ENCODE measurements at places on chromosomes 4 and X.

DNA sequence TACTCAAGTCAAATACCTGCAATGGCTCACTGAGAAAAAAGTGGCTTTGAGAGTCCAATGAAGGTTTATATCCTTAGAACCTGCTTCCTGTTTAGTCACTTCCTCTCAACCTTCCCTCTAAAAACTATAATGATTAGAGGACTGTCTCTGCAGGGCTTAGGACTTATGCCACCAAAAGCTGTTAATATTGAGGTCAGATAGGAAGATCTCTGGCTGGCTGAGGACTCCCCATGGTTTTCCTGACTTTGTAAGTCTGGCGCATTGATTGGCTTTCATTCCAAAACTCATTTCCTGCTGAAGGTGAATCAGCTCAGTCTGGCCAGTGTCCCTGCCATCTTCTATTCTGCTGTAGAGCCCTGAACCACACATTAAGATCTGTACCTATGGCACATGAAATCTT lies 140.9 kb upstream of the ANK2 start:
- DNase-seq = no peak

DNA sequence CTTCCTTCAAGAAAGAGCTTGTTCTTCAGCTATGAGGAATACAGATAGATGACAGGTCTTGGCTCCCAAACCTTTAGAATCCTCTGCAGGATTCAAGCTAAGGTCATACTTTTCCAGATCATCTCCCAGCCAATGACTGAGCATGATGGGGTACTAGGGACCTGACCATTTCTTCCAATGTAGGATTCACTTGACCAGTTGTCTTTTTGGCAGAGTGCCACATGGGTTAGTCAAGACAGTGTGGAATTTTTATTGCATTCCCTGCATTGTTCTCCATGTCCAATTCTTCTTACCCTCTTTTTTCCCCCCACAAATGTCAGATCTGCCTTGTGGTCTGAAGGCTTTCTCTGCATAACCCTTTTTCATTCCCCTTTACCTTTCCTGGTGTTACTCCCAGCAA lies 99.5 kb downstream of the CCSER1 start:
- no peak for DNase-seq

DNA sequence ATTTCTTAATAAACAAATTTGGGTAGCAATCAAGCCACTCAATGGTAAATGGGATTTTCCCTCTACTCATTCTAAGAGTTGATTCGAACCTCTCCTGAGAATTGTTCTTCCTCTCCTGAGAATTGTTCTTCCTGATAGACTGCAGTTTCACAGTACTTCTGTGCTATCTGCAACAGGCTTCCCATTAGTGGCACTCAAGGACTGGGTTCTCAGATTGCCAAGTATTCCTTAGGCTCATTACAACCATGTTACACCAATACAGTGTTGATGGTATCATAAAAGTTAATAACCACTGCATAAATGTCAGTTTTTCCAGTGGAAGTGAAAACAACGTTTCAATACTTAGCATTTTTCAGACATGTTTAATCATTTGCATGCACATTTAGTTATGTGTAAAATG lies 201.6 kb downstream of the FRMPD4 start:
- no peak for DNase-seq

GRCh38 chr4:134691915-134692314 lies 490.3 kb upstream of the PABPC4L start:
- no peak for DNase-seq
